Lung (tissue), 17 donors: ENCODE measurements at places on chromosomes 11 and 22.

DNA sequence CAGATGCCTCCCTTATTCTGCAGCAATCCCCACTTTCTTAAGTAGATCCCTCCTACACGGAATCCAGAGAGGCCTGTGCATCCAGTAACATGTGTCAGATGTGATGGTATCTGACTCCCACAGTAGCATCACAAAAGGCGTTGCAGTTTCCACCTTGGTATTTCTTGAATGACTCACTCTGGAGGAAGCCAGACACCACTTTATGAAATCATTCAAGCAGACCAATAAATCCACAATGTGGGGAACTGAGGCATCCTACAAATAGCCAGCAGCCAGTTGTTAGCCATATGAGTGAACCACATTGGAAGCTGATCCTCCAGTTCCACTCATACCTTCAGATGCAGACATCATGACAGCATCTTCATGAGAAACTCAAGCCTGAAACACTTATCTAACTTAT, 798.1 kb downstream of the OPCML start:
- DNase-seq = no peak

GRCh38 chr11:11770921-11771486, 70.8 kb upstream of the USP47 start:
- DNase-seq = no peak

- DNase-seq = no peak
These were observed 14.6 kb upstream of the NDUFC2 start for GRCh38 chr11:78094250-78094649.

DNA sequence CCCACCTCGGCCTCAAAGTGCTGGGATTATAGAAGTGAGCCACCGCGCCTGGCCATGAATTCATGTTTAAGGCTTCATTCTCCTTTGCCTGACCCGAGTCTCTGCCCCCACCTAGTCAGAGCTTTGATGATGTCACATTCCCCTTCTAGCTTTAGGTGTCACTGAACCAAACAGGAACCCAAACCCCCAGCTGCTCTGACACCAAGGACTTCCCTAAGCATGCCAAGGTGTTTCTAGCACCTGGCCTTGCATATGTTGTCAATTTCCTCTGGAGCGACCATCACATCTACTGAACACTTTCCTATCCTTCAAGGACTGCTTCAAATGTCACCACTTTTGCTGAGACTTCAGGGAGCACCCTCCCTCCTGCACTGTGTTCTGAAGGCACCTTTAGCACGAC, 2.3 kb downstream of the F2 start:
- no peak for DNase-seq

DNA sequence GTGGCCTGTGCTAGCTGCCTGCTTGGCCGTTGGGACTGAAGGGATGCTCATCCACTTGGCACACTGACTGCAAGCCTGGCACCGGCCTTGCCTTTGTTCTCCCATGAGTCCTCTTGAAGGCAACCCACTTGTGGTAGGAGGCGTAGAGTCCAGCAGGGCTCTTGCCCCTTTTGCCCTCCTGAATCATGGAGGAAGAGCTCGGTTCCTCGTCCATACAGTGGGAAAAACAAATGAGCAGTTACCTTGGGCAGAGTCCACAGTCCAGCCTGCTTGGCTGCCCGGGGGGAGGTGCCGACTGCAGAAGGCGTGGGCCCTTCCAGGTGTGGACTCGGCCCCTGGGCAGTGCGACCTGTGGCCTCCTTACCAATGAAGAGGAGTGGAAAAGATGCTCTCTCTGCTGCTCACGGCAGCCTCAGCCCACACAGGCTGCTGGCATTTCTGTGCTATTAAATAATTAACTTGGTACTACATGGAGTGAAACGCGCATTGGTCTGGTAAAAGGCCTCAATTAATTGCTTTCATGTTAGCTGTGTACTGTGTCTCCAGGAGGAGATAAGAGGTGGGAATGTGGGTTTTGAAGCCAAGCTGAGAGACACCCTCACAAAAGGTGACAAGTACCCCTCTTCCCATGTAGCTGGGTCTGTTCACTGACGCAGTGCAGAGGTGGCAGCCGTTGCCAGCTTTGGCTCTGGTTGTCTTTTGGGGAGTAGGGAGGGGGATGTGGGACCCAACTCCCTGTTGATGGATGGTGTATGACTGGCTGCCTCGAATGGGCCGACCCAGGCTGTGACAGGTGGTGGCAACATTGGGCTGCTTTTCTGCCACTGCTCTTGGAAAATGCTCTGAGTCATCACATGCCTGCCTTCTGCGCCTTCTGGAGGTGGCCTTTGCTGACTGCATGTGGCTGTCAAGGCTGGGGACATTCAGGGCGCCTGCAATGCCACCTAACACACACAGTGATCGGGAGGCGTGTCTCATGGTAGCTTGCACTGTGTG, 26.8 kb upstream of the B3GAT1 start:
- no peak for DNase-seq

DNA sequence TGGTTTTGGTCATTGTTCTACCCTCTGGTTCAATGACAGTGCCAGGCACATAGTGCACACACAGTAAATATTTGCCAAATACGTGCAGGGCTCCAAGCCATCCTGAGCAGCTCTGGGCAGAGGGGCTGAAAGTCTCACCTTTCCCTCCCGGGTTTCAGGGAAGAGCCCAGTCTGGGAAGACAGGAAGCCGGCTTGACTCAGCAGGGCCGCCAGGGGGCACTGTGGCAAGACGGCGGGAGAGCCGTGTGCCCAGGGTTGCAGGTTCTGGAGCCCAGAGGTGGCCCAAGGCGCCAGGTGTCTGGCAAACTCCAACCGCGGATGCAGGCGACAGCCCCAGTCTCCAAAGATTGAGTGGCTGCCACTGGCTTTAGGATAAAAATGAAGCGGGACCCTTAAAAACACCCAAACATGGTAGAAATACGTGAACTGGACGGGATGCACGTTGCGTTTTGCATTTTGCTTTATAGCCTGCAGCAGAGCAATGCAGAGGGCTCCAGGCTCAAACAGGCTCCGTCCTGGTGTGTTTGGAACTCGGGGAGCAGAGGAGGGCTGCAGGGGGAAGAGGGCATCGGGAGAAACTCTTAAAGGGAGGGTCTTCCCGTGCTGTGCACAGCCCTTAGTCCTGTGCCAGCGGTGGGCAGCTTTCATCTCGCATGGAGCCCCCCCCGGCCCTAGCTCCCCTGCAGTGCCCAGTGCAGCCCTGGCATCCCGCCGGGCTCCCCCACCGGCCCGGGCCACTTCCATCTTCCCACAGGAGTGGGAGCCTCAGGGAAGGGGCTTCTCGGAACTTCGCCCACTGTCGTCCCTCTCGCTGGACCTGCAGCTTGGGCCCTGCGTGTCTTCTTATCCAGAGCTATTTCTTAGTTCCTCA, 10.7 kb downstream of the KRTAP5-5 start:
- DNase-seq = peak; percentile 43
